Left lung (tissue), 14 donors: ENCODE measurements at places on chromosomes 2 and 18.

DNA sequence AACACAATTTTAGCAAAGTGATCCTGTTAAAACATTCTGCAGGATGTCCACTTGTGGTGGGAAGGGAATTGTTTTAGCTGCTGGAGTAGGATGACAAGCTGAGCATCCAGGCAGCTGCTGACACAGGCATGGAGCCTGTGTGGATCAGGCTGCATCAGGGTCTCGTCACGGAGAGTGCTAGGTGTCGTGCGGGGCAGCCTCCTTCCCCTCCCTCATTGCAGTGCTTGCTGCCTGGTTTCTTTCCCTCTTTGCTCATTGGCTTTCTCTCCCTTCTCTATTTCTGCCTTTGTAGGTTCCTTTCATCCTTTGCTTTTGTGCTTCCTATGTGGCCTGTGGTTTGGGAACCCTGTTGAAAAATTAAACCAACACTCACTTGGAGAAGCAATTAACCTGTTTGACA lies 172.9 kb downstream of the TPGS2 start:
- no peak for DNase-seq

DNA sequence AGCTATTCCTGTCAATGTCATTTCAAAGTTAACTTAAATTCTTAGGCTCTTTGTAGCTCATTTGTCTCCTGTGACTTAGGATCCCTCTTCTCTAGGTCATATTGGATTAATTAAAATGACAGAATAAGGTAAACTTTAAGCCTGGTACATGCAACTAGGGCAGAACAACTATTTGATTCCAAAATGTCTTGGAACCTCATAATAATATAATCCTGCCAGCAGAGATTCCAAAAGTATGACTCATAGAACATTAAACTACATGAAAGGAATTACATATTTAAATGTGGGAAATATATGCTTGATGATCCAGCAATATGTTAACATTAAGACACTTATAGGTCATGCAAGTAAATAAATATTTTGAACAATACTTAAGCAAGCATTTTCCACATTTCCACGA lies 63.3 kb downstream of the COL3A1 start:
- DNase-seq = no peak

GRCh38 chr2:160989778-160990177 lies 170.4 kb upstream of the TANK start:
- DNase-seq = no peak

DNA sequence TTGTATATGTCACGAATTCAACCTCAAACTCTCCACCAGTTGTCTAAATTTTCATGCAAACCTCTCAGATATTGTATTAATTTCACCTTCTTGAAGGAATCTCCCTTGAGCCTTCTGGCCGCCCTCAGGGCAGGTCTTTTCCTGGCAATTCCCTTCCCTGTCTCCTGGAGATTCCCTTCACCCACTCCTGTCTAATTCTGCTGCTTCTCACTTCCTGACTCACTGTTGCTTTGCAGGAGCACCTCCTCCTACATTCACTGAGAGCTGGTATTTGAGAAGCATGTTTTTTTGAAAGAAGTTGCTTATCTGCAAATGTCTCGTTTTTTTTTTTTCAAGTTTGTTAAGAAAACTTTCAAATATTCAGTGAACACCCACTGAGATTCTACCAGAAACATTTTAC lies 79.9 kb upstream of the OTOS start:
- DNase-seq = no peak

GRCh38 chr2:181466661-181467576 lies 9.7 kb downstream of the ITGA4 start:
- peak; percentile 54 for DNase-seq
